ENCODE measurements at places on chromosomes 16 and 17.

DNA sequence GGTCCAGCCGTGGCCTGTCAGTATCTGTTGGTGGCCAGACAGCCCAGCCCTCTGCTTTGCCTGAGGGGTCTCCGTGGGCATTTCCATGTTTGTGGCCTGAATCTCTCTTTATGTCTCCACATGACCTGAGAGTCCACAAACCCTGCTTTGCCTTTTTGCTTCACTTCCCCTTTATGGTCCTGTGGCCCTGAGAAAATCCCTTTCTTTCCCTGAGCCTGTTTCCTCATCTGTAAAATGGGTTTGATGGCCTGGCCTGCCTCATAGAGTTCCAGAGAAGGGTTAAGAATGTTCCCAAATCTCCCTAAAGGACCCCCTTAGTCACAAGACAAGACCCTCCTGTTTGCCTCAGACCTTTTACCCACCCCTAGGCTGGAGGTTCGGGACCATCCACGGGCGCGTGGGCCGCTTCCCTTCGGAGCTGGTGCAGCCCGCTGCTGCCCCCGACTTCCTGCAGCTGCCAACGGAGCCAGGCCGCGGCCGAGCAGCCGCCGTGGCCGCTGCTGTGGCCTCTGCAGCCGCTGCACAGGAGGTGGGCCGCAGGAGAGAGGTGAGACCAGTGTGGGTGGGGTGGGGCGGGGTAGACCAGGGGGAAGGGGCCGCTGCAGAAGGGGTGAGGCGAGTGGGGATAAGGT is 26.2 kb upstream of the ALKBH5 start:
- DNase-seq, result no peak

GRCh38 chr16:49490321-49490705 is 116.7 kb downstream of the C16orf78 start:
- DNase-seq, result no peak

- DNase-seq, result peak; percentile 99
Observed at GRCh38 chr16:46688654-46689364, at the start of gene VPS35. VPS35 (minus strand) TSS chr16:46689178; CDS start chr16:46689133, 45 bp downstream.

- DNase-seq, result no peak
Observed at GRCh38 chr17:13435230-13435629, 166.5 kb downstream of the HS3ST3A1 start.

DNA sequence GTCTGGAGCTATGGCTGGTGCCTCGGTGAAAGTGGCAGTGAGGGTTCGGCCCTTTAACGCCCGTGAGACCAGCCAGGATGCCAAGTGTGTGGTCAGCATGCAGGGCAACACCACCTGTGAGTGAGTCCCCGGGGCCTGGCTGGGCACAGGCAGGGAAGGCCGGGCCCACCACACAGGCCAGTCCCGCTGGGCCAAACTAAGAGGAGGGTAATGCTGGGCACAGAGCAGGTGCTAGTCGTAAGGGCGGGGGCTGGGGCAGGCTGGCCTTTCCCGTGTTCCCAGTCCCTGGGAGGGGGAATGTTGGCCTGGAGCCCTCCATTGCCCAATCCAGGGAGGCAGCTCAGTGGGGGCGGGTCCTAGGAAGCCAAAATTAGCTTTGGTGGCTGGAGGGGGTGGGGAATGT is 2.5 kb downstream of the KIF1C start:
- no peak for DNase-seq

GRCh38 chr17:30363715-30364202 is 15.0 kb upstream of the CPD start:
- peak; percentile 84 for DNase-seq

GRCh38 chr16:48156790-48157209 is 1.0 kb upstream of the ABCC12 start:
- peak; percentile 50 for DNase-seq

DNA sequence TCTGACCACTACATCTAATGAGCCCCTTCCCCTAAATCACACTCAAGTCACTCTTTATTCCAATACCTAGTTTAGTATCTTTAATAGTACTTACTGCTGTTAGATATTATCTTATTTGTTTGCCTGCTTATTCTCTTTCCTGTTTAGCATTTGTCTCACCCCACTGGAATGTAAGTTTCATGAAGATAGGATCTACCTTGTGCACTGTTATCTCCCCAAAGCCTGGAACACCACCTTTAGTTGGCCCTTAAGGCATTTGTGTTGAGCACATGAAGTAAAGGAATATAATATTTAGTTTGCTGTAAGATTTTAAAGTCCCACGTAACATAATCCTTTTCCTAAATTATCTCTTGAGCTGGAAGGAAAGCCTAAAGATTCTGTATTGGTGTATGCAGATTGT is 50.2 kb downstream of the VPS35L start:
- no peak for DNase-seq

- no peak for DNase-seq
Observed at GRCh38 chr16:66318505-66318904, 48.0 kb upstream of the CDH5 start.

DNA sequence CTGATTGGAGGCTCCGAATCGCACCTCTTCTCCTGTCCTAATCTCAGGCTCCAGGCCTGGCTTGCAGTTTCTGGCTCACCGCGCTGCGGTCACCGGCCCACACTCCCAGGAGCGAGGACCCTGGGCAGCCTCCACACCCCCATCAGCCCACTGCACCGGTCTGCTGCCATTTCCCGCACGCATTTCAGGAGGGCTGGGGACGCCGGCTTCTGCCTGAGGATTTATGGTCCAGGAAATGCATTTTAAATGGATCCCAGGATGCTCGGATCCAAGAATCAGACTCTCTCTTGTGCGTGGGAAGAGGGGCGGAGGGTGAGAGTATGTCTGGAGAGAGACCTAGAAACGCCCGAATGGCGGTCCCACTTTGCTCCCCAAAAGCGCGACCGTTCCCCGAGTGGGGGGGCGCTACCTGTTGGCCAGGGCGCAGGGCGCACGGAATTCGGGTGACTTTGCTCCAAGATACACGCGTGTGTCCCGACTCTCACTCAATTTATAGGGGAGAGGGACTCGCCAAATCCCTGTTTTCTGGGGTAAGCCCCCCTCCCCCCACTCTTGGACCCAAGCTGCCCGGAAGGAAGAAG is 817 bp upstream of the JPH3 start:
- DNase-seq, result no peak

DNA sequence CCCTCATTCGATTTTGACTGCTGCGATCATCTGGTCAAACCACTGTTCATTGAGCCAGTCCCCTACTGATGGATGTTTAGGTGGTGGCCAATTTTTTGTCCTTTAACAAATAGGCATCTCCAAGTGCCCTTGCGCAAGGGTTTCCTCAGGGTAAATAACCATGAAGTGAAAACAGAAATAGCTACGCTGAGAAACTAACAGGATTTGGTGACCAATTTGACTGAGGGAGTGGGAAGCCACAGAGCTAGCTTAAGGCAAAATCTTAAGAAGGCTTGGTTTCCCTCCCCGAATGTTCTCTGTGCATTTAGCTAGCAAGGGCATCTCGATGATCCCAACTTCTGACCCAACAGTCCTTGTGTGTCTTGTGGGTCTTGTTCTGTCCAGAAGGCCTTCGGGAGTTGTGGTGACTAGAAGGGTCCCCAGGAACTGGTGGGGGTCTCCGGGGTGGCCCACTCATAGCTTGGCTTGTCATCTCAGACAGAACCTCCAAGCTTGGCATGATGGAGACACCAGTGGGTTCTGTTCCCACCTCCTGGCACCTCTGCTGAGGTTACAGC is 117.2 kb downstream of the SOCS1 start:
- DNase-seq, result no peak

DNA sequence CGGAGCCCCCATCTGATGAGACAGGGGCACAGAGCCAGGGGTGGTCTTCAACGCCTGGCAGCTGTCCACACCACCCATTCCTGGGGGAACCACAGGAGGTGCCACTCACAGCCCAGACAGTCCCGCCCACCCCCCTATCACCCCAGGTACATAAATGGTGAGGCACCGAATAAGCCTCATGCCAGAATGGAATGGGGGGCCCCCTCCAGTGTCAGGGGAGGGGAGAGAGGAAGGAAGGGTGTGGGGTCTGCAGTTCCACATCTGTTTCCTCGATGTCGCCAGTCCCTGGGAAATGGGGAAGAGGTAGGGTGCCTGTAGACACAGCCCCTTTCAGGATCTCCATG is 1.7 kb downstream of the TMC6 start:
- DNase-seq, result no peak

DNA sequence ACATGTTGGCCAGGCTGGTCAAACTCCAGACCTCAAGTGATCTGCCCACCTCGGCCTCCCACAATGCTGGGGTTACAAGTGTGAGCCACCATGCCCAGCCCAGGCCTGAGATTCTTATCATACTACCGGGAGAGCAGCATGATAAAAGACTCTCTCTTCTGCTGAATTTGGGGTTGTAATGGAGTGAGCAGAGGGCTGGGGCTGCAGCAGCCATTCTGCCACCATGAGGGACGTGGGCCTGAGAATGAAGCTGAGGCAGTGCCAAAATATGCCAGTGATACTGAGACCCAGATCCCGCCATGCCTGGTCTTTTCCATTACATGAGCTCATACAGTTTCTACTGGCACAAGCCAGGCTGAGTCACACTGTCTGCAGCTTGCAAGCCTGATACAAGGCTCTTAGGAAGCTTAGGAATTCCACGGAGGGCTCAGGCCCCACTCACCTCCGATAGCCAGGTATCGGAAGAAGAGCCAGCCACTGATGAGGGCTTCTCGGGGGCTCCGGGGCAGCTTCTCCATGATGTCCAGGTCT is 19.6 kb upstream of the P2RX1 start:
- no peak for DNase-seq

GRCh38 chr16:11171757-11172299 is 84.2 kb downstream of the SOCS1 start:
- DNase-seq, result no peak

DNA sequence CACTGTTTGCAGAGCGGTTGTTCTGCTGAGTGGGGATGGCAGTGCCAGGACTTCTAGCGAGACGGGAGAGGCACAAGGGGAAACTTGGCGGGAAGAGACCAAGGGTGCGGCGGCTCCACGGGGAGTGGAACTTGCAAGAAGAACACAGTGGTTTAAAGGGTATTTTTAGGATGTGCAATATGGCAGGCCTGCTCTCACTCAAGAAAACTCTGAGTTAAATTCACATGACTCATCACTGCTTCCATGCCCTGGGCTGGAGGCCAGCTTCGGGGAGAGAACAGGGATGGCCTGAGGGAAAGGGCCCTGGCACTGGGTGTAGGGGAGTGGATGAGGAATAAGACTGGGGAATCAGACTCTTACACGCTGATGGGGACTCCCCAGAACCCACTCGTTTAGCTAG is 13.3 kb upstream of the CD300LD start:
- no peak for DNase-seq

DNA sequence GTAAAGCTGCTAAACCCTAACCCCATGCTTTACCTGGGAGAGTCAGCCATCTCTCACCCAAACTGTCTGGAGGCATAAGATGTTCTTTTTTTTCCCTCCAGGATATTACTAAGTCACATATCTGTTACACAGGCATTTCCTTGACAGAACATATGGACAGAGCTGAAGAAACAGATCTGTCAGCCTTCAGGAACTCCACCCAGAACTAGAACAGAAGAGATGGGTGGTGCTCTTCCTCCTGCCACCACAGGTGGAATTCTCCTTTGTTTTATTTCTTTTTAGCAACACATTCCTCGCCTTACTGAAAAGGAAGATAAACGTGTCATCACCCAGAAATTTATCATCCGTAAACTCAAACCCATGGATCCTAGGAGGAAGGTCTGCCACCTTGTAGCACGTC is 8.8 kb downstream of the MYCBPAP start:
- DNase-seq, result no peak

GRCh38 chr17:67375716-67376115 is 1.4 kb upstream of the PITPNC1 start:
- DNase-seq, result no peak

DNA sequence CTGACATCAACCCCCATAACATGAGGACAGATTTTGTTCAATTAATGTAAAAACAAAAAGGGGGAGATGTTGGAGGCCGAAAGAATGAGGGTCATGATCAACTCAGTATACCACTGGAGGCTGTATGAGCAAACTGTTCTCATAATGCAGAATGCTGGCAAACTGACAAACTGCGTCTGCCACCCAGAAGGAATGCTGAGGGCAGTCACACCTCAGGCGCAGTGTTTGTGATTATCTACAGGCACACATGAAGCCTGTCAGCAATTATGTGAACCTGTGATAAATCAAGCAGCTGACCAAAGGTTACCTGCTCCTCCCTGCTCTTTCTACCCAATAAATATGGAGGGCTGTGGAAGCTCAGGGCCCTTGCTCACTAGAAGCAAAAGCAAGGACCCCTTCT is 27.3 kb downstream of the CD300LG start:
- no peak for DNase-seq

DNA sequence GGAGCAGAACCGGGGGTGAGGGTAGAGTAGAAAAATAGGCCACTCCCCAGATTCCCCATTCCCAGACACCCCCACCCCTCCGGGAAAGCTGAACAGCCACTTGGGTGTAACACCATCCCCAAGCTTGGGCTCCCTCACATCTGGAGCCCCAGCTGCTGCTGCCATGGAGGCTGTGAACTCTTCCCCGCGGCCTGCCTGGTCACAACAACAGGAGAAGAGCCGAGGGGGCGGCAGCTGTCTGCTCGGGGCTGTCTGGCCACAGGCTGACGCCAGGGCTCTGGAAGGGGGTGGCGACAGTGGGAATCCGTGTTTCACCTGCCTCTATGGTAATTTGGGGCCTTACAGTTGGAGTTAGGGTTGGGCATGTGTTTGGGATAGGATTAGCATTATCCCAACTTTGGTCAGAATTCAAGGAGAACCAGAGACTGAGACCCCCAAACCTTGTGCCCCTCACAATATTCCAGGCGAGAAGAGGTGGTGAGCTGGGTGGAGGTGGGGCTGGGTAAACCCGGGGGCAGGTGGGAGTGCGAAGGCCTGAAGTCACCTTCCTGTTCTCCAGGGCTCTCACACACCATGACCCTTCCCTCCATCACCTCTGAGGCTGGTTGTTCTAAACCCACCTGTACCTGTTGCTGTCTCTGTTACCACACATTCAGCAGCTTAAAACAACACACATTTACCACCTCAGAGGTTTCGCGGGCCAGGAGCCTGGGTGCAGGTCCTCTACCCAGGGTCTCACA is 29.7 kb upstream of the NXPH3 start:
- no peak for DNase-seq
